ENCODE measurements at places on chromosomes 11 and 22.
A peak's percentile ranks its signal among the peaks of the same experiment; 100 is the strongest.

- no peak for DNase-seq
These were observed 17.6 kb downstream of the FDX1 start for GRCh38 chr11:110447343-110447742.

GRCh38 chr11:3014057-3014938 lies 22.2 kb upstream of the NAP1L4 start:
- no peak for DNase-seq

DNA sequence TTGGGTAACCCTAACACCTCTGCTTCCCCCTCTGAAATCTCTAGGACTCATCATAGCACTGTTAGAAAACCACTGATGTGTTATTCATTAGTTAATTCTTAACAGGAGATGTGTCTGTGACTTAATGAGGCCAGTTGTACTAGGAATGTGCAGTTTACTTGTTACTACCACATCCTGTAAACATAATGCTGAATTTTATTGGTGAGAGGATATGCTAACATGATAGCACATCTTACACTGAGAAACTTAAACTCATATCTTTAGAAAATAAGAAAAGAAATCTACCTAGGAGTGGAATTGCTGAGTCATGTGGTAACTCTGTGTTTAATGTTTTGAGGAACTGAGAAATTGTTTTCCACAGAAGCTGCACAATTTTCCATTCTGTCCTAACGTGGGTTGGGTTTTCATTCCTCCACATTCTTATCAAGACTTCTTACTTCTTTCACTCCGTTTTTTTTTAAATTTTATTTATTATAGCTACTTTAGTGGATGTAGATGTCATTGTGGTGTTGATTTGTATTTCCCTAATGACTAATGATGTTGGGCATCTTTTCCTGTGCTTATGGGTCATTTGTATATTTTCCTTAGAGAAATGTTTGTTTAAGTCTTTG lies 33.7 kb downstream of the RNF121 start:
- no peak for DNase-seq

- no peak for DNase-seq
These were observed 785 bp downstream of the IGSF9B start for GRCh38 chr11:133955945-133956421.

GRCh38 chr11:29282088-29282487 lies 734.7 kb downstream of the KCNA4 start:
- no peak for DNase-seq

DNA sequence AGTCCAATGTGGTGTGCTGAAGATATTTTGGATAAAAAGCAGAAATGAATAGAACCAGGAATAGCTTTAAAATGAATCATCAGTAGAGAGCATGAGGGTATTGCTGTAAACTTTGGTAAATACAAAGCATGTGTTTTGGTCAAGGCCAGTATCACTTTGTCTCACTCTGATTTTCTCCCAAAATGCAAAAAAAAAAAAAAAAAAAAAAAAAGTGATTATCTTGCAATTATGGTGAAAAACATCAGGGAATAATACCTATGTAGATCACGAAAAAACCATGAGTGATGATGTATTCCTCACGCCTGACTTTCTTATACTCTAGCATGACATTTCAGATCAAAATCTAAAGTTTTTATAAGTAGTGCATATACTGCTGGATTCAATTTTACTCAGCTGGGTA lies 897.9 kb upstream of the FAT3 start:
- DNase-seq = no peak

- peak; percentile 77 for DNase-seq
These were observed 252.7 kb downstream of the TMEM135 start for GRCh38 chr11:87290304-87290922.

DNA sequence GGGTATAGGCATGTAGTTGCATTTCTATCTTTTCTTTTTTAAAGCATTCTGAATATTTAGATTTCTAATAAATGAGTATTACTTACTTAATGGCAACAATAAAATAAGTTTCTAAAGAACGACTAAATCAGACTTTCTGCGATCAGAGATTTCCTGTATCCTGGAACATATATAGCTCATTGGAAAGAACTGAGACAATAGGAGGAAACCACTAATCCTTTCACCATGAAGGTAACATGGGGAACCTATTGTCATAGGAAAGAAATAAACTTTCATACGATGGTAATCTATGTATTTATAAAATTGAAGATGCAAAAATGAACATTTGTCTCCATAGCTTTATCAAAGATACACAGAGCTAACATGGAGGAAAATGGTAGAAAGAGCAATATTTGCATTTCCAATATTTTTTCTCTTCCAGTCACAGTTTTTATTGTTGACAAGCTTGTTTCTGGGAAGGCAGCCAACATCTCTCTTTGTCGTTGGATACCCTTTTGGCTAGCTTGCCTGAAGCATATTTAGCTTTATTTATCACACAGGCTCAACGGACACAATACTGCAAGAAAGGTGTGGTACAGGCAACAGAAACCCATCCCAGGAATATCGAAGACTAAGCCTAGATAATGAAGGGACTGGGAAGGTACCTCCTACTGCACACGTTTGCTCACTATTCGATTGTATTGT lies 293.3 kb upstream of the MPPED2 start:
- DNase-seq = peak; percentile 89

- DNase-seq = peak; percentile 77
These were observed at the start of gene NOL12 for GRCh38 chr22:37686002-37686982. NOL12 (plus strand) TSS chr22:37686343; CDS start chr22:37686393, 50 bp downstream.

GRCh38 chr11:13465909-13466371 lies 2.9 kb upstream of the BTBD10 start:
- peak; percentile 3 for DNase-seq

DNA sequence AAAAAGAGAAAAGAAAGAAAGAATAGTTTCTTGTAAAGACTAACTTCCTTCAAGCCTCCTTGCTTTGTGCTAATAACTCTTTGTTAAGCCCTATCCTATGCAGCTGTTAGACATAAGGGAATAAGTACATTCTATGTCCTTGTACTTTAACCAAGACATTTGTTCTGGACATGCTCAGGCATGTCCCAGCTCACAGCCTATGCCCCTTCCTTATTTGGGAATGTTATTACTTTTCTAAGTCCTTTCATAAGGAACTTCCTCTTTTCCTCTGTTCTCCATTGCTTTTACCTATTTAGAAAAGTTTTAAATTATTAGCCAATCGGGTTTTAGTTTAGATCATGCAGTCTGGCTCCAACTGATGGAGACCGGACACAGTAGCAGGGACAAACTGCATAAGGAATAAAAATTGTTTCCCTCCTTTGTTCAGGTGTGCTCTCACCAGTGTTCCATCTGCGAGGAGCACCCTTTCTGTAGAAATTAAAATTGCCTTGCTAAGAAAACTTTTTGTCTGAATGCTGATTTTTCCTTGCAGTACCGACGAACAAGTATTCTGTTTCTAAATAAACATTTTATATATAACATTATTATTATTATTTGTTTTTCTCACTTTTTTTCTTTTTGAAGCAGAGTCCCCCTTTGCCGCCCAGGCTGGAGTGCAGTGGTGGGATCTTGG lies 21.6 kb upstream of the SPINDOC start:
- no peak for DNase-seq

- no peak for DNase-seq
These were observed 93.6 kb upstream of the CD44 start for GRCh38 chr11:35045236-35045820.

DNA sequence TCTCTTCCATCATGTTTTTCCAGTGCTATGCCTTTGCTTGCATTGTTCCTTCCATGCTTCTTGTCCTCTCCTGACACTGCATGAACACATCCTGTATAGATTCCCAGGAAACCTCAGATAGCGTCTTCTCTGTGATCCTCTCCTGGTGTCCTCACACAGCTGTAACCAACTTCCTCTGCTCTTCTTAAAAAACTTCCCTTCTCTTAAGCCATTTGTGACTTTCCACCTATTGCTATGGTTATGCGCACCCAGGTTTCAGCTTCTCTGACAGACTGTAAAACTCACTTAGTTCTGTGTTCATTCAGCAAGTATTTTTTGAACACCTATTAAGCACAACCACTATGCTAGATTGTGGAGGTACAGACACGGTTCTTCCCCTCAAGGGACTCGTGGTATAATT lies 5.1 kb upstream of the APLP2 start:
- no peak for DNase-seq

GRCh38 chr11:12767027-12767426 lies 92.8 kb downstream of the TEAD1 start:
- DNase-seq = no peak

DNA sequence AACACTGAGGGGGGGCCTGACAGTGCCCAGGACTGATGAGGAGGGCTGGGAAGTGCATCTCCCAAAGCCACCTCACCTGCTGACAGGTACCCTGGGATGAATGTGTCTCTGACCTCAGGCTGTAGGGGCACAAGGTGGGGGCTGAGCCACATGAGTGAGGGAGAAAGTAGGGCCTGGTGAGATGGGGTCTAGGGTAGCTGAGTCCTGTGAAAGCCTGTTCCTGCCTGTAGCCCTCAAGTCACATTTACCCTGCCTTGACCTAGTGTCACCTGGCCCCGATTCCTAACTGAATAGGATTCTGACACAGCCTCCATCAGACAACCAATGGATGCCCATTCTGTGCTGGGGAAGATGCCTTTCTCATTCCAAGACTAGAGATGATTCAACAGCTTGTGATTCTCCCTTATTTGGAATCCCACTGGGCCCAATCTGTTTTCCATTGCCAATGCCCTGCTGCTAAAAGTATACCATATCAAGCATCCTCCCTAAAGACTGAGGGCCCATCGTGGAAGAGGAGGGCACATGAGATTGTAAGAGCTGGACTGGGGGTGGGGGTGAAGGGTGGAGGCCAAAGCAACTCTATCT lies 11.1 kb upstream of the RFPL1 start:
- no peak for DNase-seq

GRCh38 chr11:65434057-65434666 lies 11.6 kb downstream of the NEAT1 start:
- no peak for DNase-seq

- DNase-seq = no peak
These were observed 11.2 kb downstream of the CD82 start for GRCh38 chr11:44576656-44577055.

DNA sequence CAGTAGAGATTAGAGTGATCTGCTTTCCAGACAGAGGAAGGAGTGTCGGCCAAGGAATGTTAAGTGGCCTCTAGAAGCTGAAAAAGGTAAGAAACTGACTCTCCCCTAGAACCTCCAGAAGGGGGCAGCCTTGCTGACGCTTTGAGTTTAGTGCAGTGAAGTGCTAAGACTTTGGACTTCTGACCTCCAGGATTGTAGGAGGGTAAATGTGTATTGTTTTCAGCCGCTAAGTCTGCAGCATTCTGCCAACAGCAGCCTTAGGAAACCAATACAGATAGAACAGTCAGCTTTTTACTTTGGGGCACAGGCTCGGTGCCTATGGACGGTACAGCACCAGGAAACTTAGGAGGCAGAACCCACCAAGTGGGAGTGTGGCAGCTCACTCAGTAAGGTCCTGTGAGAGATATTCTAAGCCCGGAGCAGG lies 3.6 kb upstream of the TBC1D22A start:
- no peak for DNase-seq

GRCh38 chr22:43887391-43887790 lies 4.4 kb downstream of the PNPLA5 start:
- no peak for DNase-seq

- no peak for DNase-seq
These were observed 12.3 kb downstream of the EIF4ENIF1 start for GRCh38 chr22:31477329-31477728.

- no peak for DNase-seq
These were observed 155.1 kb downstream of the HIPK3 start for GRCh38 chr11:33412241-33412640.

- no peak for DNase-seq
These were observed 106.8 kb upstream of the NECTIN1 start for GRCh38 chr11:119835753-119836152.

GRCh38 chr11:118673361-118674081 lies 5.9 kb downstream of the TREH start:
- no peak for DNase-seq

DNA sequence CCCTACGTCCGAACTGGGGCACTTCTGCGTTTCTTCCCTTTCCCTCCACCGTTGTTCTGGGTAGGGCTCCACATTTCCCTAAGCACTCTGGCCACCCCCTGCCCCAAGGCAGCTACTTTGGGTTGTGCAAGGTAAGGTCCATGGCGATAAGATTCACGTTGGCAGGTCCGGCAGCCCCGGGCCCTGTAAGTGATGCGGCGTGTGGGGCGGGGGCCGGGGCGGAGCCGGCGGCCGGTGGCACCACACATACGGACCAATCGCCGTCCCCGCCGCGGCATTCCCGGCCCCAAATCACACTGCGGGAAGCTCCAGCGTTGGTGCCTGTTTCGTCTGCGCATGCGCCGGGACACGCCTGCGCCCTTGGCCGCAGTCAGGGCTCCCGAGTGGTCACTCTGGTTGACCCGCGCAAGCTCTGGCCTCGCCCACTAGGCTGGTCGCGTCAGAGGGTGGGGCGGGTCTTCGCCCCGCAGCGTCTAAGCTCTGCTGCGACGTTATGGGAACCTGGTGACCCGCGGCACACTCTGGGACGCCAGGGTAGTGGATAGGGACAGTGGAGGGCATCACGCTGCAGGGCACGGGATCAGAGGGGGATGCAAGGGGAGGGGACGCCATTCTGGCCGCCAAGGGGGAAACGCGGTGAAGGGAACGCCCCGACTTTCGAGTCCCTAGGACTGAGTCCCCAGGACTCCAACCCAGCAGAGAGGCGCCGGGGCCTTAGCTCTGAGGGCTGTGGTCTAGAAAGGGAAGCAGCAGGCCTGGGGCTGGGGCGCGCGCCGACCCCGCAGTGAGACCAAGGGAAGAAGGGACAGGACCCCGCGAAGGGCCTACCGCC lies 1.6 kb downstream of the FADS1 start:
- DNase-seq = peak; percentile 93

DNA sequence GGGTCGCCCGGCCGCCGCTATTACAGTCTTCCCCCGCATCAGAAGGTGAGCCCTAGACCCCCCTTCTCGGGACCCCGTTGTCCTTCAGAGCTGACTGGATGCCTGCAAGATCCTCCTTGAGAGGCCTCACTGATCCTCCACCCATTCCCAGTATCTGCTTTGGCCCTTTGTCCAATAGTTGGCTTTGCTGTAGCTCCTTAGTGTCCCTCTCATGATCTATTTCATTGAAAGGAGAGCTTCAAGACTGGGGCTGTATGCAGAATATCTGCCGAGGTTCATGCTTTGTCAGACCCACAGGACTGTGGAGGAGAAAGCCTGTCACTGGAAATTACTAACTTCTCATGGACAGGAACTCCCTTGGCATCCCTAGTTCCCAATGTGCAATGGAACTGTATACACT lies 499 bp downstream of the DLAT start:
- no peak for DNase-seq

DNA sequence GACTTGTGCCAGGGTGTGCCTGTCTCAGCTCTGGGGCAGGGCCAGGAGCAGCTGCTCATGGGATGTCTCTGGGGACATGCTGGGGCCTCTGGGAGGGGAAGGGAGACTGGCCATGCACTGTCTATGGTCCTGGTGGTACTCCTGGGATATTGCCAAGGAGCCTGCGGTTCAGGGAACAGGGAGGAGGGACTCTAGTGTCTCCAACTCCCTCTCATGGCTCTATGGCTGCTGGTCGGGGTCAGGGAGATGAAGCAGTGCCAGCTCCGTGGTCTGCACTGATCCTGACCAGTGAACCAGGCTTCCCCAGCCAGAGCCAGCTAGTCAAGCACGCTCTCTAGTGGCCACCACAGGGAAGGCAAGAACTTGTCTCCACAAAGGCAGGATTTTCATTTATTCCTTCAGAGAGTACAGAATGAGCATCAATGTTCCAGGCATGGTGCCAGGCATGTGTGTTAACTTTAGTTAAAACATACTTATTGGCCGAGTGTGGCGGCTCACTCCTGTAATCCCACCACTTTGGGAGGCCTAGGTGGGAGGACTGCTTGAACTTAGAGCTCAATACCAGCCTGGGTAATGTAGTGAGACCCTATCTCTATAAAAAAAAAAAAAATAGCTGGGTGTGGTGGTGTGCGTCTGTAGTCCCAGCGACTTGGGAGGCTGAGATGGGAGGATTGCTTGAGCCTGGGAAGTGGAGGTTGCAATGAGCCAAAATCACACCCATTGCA lies 2.5 kb upstream of the BEST1 start:
- DNase-seq = peak; percentile 73

Measured in NCI-H1092 (cell line).